ENCODE measurements at places on chromosomes 16 and 17.

GRCh38 chr16:67248073-67248400, 742 bp upstream of the SLC9A5 start:
- H3K4me1 ChIP-seq, result peaks cover 43% of the 10 kb centered on the region
- peak overlapping the region; percentile 89 for H3K27ac ChIP-seq
- peaks cover 6% of the 10 kb centered on the region for H3K27me3 ChIP-seq
- peak overlapping the region; percentile 89 for H3K4me3 ChIP-seq

DNA sequence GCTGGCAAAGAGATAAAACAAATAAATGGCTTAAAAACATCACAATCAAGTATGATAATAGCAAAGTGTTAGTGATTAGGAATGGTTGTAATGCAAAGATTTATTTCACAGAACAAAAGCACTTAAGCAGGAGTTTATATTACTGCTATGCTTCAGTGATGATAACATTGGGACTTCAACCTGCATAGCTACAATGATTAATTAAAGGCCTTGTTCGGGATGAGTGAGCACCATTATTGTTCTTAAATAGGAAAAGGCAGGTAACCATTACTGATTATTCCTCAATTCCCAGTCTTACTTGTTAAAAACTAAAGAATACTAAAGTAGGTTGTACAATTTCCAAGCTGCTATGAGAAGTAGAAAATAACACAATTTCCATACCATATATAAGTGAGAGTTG, 1247.5 kb upstream of the CDH8 start:
- H3K4me1 ChIP-seq, result no peaks in the 10 kb centered on the region

GRCh38 chr17:66405836-66406677, 103.6 kb downstream of the PRKCA start:
- no peak overlapping the region for H3K4me3 ChIP-seq
- H3K27ac ChIP-seq, result peak overlapping the region; percentile 92
- H3K4me1 ChIP-seq, result peaks cover 80% of the 10 kb centered on the region
- H3K36me3 ChIP-seq, result peaks cover 30% of the 10 kb centered on the region
- no peak for DNase-seq
- H3K27me3 ChIP-seq, result no peaks in the 10 kb centered on the region

DNA sequence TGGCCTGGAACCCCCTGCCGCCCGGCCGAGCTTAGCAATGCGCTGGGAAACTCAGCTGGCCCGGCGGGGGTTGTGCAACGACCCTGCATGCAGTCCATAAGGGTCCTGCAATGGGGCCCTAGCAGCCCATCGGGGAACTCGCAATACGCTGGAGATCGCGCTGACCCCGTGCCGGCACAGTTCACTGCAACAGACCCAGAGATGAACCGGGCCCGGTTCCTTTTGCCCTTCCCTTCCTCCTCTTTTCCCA, 375 bp downstream of the SLC25A11 start:
- peaks cover 56% of the 10 kb centered on the region for H3K36me3 ChIP-seq
- DNase-seq, result no peak
- H3K4me1 ChIP-seq, result peaks cover 47% of the 10 kb centered on the region
- H3K27me3 ChIP-seq, result peaks cover 4% of the 10 kb centered on the region
- peak overlapping the region; percentile 97 for H3K4me3 ChIP-seq

- no peak for DNase-seq
- no peaks in the 10 kb centered on the region for H3K36me3 ChIP-seq
- H3K27me3 ChIP-seq, result peaks cover 6% of the 10 kb centered on the region
- no peak overlapping the region for H3K27ac ChIP-seq
Measured at GRCh38 chr16:74749291-74750055, 25.1 kb downstream of the FA2H start.

GRCh38 chr17:43094129-43094835, 30.9 kb downstream of the BRCA1 start:
- H3K36me3 ChIP-seq, result peaks cover 48% of the 10 kb centered on the region
- no peaks in the 10 kb centered on the region for H3K4me1 ChIP-seq
- no peaks in the 10 kb centered on the region for H3K27me3 ChIP-seq
- H3K27ac ChIP-seq, result no peak overlapping the region

- no peak for DNase-seq
- H3K27me3 ChIP-seq, result no peaks in the 10 kb centered on the region
- H3K4me1 ChIP-seq, result peaks cover 28% of the 10 kb centered on the region
- no peaks in the 10 kb centered on the region for H3K36me3 ChIP-seq
Measured at GRCh38 chr16:14105760-14106375, 34.7 kb downstream of the MRTFB start.

GRCh38 chr17:82808921-82809905, 30.6 kb downstream of the ZNF750 start:
- H3K27ac ChIP-seq, result no peak overlapping the region
- H3K36me3 ChIP-seq, result peaks cover 5% of the 10 kb centered on the region
- H3K27me3 ChIP-seq, result no peaks in the 10 kb centered on the region
- H3K4me3 ChIP-seq, result no peak overlapping the region
- DNase-seq, result no peak
- H3K4me1 ChIP-seq, result no peaks in the 10 kb centered on the region

DNA sequence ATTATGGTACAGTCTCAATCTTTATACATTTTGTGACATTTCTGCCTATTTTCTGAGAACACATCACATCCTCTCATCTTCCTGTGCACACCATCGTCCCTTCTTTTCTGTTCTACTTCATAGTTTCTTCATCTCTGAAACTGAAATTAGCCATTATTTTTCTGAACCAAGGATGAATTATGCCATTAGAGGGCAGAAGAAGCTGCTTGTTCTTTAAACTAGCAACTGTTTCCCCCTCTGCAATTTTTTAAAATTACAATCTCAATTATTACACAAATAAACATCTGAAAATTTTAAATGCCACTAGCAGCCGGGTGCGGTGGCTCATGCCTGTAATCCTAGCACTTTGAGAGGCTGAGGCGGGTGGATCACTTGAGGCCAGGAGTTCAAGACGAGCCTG, 41.3 kb downstream of the RBBP6 start:
- peaks cover 3% of the 10 kb centered on the region for H3K4me1 ChIP-seq
- DNase-seq, result no peak
- no peak overlapping the region for H3K4me3 ChIP-seq
- peaks cover 4% of the 10 kb centered on the region for H3K27me3 ChIP-seq
- H3K27ac ChIP-seq, result no peak overlapping the region

- H3K36me3 ChIP-seq, result peaks cover 27% of the 10 kb centered on the region
- H3K4me3 ChIP-seq, result no peak overlapping the region
- DNase-seq, result no peak
- no peak overlapping the region for H3K27ac ChIP-seq
Measured at GRCh38 chr16:75345711-75346110, 87.6 kb downstream of the CFDP1 start.

- H3K36me3 ChIP-seq, result peaks cover 34% of the 10 kb centered on the region
- peak overlapping the region; percentile 44 for H3K4me3 ChIP-seq
- H3K27me3 ChIP-seq, result no peaks in the 10 kb centered on the region
- peaks cover 29% of the 10 kb centered on the region for H3K4me1 ChIP-seq
- DNase-seq, result no peak
Measured at GRCh38 chr17:57295526-57296023, 39.3 kb downstream of the MSI2 start.

DNA sequence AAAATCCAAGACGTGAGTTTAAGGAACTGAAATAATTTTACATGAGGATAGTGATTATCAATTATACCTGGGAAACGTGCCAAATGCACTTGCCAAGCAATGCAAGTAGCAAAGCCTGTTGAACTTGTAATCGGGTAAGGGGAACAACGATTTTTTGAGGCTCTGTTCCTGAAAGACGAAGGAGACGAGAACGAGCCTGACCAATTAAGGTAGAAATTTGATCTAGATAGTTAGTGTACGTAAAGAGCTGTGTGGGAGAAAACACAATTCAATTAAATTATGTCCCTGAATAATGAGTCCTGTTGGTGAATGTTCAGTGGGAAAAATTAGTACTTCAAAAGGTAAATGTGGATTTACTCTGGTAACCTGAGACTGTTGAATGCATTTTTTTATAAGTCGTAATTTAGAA, 17.7 kb upstream of the KCTD5 start:
- H3K27me3 ChIP-seq, result no peaks in the 10 kb centered on the region
- H3K36me3 ChIP-seq, result peaks cover 4% of the 10 kb centered on the region
- peaks cover 24% of the 10 kb centered on the region for H3K4me1 ChIP-seq
- no peak overlapping the region for H3K4me3 ChIP-seq
- DNase-seq, result no peak

GRCh38 chr17:78502611-78503148, 74.5 kb downstream of the DNAH17 start:
- H3K4me1 ChIP-seq, result no peaks in the 10 kb centered on the region
- no peaks in the 10 kb centered on the region for H3K27me3 ChIP-seq
- no peak overlapping the region for H3K27ac ChIP-seq
- no peak overlapping the region for H3K4me3 ChIP-seq

All from activated naive CD8-positive, alpha-beta T cell treated with anti-CD3 and anti-CD28 coated beads for 36 hours (primary cell).